ENCODE measurements at places on chromosomes 4 and X.

- DNase-seq = no peak
These were observed 1830.0 kb upstream of the IGFBP7 start for GRCh38 chr4:58940167-58940566.

GRCh38 chr4:113394730-113395530, 345.5 kb downstream of the ANK2 start:
- peak; percentile 79 for DNase-seq

- DNase-seq = no peak
These were observed 287.9 kb downstream of the PPP1R2C start for GRCh38 chrX:42490111-42490510.

DNA sequence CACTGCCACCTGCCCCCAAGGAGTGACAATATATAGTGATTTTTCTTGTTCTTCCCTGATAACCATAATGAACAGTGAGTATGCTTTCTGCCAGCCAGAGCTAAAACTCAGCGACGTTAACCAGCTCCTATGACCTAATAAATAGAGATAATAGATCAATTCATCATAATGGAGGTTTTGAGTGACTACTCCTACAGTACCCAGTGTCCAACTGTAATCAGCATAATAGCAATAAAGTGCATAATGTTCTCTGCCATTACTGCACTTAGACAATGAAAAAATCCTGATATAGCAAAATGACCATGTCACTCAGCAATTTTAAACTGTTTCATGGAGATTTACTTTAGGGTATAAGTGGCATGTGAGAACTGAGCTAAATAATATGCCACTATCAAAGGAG, 20.7 kb upstream of the TXLNG start:
- no peak for DNase-seq

- DNase-seq = no peak
These were observed 132.8 kb downstream of the MGST2 start for GRCh38 chr4:139798456-139798855.
